ENCODE measurements at places on chromosomes 5 and 9. TPM values are rescaled to one million over a fixed set of nuclear protein-coding genes. Genes with fewer than 3 reads are reported as not detected.

HAVCR1 gene
- total RNA-seq: not detected

LMX1B gene
- total RNA-seq: 0.35 TPM

WDR41 gene
- total RNA-seq: 19.5 TPM

DNA sequence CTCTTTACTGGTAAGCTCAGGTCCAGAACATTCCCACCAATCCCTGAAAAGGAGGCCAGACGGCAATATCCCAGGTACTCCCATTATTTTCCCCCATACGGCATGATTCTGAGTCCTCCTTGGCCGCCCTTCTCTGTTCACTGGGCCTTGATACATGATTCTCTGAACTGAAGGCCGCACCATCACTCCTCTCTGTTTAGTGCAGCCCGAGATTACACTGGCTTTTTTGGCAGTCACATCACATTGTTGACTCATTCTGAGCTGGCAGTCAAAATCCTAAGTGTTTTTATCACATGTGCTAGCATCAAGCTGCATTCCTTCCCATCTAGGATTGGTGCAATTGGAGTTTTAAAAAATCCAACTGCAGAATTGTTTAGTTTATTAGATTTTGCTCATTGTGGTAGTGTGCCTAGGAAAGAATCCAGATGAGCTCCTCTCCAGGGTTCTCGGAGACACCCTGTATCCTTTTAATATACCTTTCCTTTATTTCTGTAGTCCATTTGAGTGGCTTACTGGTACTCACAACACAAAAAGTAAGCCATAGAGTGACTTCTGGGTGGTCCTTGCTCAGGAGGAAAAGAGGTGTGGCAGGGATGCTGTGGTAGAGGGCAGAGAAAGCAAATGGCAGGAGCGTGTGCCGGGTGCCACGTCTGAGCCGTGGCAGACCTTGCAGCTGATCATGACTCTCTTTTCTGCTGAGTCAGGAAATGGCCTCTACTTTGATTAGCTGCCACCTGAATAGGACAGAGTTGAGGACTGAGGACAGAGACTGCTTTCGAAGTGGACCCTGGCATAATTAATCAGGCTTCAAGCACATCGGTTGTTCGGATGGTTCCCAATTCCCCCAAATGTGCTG is 121.1 kb upstream of the IL12B start:
- DNase-seq: peak; percentile 44

DNA sequence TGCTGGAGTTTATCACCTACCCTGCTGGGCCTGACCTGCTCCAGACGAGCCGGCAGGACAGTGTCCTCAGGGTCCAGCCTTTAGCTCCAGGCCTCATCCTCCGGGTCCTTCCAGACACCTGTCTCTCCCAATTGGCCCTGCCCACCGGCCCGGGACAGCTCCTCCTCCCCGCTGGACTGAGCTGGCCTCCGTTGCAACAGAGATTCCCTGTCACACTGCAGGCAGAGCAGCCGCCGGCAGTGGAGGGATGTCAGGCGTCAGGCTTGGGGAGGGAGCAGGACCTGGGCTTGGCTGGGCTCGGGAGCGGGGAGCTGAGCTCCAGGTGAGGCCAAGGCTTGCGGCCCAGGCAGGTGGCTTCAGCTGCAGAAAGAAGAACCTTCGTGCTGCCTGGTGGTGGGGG is 1.7 kb downstream of the KCNT1 start:
- no peak for DNase-seq

GRCh38 chr5:177995691-177996595 is at the start of gene PROP1:
TSS of gene PROP1 (minus strand) at chr5:177996242. CDS start at chr5:177995933, 309 bp downstream.
- no peak for DNase-seq

ADAMTS6 gene
- 0.49 TPM for total RNA-seq

DNA sequence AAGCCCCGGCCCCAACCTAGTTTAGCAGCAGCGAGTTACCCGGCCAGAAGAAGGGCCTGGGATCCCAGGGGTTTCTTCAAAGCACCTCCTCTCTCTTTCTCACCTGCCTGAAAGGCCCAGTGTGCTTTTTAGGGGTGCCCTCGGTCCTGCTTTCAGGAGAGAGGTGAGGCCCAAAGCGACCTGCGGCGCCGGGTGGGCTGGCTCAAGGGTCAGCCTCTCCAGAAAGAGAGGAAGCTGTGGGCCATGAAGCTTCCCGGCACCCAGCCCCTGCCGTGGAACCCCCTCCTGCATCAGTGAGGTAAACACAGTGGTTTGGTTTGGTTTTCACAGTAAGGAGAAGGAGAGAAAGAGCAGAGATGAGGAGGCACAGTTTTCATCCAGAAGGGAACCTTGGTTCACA is 4.3 kb downstream of the FOXB2 start:
- DNase-seq: no peak

CDC42SE2 gene
- total RNA-seq: 26.5 TPM

S100Z gene
- not detected for total RNA-seq

GRCh38 chr5:74916831-74917710 is 50.9 kb upstream of the FAM169A start:
- DNase-seq: no peak

DNA sequence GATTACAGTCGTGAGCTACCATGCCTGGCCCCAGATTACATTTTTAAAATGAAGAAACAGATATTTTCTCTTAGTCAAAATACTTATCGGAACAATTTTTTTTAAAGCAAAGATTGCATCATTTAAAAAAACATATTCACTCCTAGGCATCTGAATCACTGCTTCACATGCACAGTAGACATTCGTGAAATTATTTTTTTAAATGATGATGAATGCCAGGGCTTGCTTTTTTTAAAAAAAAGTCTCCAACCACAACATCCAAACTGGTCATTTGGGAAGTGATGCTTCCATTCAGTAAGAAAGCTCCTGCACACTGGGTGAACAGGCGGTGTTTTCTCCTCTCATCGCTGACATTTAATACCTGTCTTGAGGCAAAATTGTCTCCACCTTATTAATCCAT is 223.0 kb upstream of the DMRT1 start:
- DNase-seq: no peak

DNA sequence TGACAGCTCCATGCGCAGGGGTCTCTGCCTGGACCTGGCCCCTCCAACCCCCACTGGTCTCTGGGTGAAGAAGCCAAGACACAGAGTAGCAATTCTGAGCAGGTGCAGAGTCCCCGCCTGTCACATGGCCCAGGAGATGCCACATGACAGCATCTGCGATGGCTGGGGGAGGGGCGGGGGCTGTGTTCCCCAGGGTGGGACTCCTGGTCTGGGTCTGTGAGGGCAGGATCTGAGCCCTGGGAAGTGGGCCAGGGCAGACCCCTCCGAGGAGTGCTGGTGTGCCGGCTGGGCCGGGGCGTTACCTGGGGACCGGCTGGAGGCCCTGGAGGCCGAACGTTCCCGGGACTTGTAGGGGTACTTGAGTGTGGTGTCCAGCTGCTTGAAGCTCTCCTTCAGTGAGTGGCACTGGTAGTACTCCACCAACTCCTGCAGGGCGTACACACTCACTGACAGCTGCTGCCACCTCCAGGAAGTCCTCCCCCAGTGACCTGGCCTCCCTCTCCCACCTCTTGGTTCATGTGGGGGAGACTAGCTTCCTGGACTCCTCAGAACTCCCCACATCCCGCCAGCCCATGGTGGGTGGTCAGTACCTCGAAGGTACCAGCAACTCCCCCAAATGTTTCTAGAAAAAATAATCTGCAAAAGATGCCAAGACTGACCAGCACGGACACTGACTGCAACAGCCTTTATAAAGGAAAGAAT is 32.1 kb upstream of the SARDH start:
- DNase-seq: peak; percentile 5

ARID3C gene
- total RNA-seq: not detected

- no peak for DNase-seq
Measured at GRCh38 chr9:126548312-126548711, 65.4 kb upstream of the LMX1B start.

RASGRF2 gene
- total RNA-seq: 5.7 TPM

DNA sequence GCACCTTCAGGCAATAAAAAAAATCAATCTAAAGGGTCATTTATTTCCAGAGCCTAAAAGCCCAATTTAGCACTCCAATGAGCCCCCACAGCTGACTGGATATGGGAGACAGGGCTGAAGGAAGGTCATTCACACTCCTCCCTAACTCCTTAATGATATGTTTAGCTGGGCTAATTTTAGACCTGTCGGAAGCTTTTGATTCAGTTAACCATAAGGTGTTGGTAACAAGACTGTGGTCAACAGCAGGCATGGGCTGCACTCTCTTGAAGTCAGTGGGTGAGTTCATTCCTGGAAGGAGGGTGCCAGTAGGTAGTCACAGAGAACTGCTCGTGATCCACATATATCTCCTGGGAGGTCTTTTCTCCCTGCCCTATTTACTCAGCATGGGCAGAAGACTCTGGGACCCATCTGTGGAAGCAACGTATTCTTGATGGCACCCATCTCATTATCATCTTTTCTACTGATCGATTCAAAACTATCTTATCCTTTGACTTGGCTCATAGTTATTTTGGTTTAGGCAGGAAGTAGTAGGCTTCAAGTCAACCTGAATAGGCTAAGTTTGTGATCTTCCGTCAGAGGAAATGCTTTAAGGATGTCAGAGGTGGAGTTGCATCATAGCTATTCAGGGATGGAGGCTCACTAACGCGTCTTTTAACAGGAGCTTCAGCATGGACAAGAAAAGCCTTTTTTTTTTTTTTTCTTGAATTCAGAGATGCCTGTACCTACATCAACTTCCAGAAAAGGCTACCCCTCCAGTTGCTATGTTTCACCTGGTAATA is 367.7 kb upstream of the SLC30A5 start:
- DNase-seq: no peak

DNA sequence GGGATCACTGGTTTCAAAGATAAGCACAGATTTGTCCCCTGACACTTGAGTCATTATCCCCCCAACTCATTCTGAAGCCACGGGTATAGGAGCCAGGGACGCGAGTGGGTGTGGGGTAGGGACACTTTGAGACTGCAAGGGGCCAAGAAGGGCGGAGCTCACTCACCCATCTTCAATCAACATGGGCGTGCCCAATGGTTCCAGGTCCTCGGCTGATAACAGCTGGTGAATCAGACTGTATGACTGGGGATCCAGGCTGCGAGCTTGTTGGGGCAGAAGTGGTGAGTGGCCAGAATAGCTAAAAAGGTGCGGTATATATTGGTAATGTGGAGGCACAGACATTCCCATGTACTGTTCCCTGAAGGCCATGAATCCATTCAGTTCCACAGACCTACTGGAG is 30.7 kb upstream of the NR5A1 start:
- DNase-seq: no peak

DNA sequence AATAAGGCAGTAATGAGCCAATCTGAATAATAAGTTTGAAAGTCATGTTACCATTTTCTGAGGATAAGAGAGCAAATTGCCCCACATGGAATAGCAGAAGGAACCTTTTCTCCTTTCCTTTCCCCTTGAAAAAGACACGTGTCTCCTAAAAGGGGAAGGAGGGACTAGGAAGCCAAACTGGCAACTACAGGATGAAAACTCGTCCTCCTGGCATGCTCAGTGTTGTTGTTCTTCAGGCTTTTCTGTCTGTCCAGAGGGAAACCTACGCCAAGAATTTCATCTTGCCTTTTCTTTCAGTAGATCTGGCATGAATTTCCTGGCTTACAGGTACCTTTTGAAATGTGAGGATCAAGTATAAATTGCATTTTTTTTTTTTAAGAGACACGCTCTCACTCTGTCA is 355.9 kb upstream of the TLE4 start:
- DNase-seq: no peak

DNA sequence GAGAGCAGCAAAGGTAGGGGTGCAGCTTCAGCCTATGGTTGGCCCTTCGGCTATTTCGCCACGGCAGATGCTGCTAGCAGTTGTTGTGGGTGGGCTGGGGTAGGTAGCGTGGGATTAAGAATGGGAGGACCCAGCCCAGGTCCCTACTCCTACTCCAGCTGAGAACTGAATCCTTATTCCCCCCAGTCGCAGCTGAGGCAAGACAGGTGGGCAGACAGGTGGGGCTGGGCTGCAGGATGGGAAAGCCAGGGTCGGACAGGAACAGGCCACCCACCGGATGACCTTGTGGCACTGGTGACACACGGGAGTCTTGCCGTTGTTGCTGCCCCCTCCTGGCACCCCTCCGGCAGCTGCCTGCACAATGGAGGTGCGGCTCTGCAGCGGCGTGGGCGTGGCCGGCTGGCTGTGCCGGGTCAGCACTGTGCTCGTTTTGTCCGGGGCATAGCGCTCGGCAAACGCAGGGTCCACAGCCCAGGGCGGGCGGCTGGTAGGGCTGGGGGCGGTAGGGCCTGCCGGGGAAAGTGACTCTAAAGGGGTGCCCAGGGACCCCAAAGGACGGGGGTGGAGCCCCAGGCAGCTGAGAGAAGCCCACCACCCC is 8.2 kb downstream of the PDLIM7 start:
- no peak for DNase-seq

DNA sequence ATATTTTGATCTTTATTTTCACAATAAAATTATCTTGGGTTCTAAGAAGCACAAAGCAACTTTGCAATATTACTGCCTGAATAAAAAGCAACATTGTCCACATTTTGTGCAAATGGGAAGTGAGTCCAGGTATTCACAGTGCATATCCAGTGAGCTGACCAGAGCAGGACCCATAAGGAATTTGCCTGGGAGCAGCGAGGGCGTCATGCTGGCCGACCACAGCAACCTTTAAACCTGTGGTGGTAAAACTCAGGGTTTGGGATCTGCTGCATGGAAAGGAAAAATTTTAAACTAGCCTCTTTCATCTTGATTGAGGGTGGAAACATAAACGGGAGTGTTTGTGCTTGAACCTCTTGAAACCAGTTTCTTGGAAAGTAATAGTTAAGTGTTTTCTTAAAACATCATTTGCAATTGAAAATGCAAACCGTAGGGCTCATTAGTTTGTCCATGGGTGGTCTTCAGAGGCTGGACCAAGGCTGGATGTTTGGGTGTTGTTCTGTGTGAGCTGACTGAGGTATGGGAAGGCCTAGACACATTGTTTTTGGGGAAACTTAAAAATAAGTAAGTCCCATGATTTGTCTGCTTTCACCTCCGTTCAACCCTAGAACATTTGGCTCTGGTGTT is 85.0 kb upstream of the ANKH start:
- DNase-seq: no peak

DNA sequence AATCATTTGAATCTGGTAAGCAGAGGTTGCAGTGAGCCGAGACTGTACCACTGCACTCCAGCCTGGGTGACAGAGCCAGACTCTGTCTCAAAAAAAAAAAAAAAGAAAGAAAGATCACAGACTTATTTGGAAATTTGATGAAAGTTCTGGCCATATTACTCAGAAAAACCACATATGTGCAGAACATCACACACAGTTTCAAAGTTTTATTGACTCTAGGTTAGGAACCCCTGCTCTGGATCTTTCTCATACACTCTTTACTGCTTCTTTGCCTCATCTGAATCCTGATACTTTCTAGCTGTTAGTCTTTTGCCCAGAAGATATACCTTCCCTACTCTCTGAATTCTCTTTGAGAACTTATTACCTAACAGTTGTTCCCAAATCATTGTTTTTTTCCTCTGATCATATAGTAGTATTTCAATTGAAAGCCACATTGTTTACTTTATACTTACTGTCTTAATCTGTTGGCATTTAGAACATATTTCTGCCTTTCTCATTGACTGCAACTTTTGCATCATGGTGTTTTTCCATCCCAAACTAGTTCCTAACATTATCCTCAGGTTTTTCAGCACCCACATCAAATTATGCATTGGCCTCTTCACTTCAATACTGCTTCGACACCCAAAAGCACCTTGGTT is 68.7 kb downstream of the LNPEP start:
- DNase-seq: no peak

GRCh38 chr9:99189887-99190596 is 31.7 kb downstream of the ALG2 start:
- no peak for DNase-seq

All from gastrocnemius medialis (tissue), 4 donors.